ENCODE measurements at places on chromosomes 1 and 21.

GRCh38 chr1:91710261-91710660 is 175.7 kb downstream of the TGFBR3 start:
- no peak for DNase-seq

- no peak for DNase-seq
These were observed 60.1 kb downstream of the KCNAB2 start for GRCh38 chr1:6105763-6106162.

GRCh38 chr1:201748335-201748734 is 80.6 kb upstream of the IPO9 start:
- no peak for DNase-seq

DNA sequence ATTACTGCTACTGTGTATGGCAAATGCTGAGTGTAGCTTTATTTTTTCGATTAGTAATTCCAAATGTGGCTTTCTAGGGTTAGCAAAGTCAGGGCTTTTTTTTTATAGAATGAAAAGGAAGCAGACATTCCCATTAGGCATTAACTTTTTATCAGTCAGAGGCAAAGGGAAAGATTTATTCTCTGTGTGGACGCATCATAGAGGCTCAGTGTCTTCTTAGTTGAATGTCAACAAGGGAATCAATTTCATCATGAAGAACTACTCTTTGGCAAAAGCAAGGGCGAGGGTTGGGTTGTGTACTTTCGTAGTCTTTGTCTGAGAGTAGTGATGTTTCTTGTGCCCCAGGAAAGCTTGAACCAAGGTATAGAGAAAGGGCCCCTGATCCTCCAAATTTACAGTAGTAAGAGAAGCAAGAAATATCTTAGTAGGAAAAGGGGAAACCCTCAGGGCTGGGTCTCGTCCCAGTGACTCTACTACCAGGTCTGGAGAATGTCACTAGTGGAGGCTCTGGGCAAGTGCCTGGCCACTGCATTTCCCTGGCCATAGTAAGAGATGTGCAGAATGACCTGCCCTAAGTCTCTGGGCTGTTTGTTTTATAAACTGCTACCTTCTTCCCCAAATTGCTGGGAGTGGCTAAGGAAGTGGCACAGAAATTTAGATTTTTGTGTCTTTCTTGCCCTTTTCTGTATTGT is 30.0 kb upstream of the MACF1 start:
- DNase-seq: no peak

- no peak for DNase-seq
These were observed 20.3 kb downstream of the PDC start for GRCh38 chr1:186440584-186440983.

- no peak for DNase-seq
These were observed 405.7 kb downstream of the NTNG1 start for GRCh38 chr1:107546576-107546975.

GRCh38 chr1:183454377-183454776 is 17.9 kb upstream of the SMG7 start:
- DNase-seq: no peak

DNA sequence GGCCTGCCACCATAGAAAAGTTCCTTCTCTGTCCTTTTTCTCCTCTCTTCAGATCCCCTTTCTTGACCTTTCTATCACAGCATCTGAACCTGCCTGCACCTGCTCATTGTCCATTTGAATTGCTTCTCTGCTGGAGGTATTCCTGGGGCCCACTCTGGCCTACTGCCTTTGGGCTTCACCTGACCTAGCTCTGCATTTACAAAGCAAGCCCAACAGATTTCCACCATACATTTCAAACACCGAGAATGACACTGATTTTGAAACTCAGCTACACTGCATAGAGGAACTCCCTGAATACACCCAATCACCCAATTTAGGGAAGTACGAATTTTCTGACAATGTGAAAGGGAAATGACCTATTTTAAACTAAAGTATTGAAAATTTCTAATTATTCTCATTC is 284.5 kb upstream of the USP25 start:
- no peak for DNase-seq

- no peak for DNase-seq
These were observed 38.8 kb upstream of the CLCA4 start for GRCh38 chr1:86507935-86508582.

GRCh38 chr1:154536570-154536969 is 21.9 kb downstream of the UBE2Q1 start:
- no peak for DNase-seq

GRCh38 chr1:12001249-12001917 is 17.9 kb upstream of the MIIP start:
- peak; percentile 38 for DNase-seq

DNA sequence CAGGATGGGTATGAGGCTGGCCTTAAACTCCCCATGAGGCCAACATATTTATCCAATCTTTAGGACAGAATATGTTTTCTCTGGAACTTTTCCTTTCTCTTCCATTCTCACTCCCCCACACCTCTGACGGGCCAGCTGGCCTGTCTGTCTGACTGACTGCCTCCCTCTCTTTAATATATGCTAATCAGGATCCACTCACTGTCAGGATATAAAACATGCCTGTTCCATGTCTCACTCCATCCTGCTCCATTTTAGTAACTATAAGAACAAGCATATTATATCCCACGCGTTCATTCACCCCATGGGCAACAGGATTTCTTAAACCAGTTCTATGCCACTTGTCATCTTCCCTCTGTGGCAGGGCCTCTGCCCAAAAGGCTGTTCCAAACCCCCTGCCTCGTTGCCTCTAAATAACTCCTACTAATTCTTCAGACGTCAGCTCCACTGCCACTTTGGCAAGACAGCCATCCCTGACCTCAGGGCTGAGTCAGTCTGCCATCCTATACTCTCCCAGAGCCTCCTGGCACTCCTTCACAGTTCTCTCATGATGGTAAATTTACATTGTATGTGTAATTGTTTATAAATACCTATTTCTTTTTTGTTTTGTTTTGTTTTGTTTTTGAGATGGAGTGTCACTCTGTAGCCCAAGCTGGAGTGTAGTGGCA is 84.3 kb upstream of the SPATA6 start:
- DNase-seq: no peak

DNA sequence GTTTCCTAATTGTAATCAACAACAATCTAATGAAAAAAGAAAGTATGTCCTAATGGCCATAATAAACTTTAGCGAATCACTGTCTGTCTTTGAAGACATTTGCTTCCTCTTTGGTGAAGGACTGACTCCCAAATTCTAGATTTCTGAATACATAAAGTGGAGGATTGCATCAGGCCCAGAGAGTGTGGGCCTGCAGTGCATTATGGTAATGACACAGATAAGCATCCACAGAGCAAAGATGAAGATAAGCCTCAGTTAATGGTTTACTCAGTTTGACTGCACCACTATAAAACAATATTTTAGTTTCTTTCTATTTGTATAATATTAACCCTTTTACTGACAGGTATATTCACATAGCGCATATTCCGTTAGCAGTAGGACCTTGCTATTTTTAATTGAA is 365.5 kb downstream of the KCTD3 start:
- DNase-seq: no peak

- DNase-seq: no peak
These were observed 479.9 kb upstream of the PLXNA2 start for GRCh38 chr1:208724079-208724478.

GRCh38 chr1:53324728-53325297 is 3.1 kb downstream of the LRP8 start:
- DNase-seq: no peak

GRCh38 chr1:65524931-65525265 is 104.4 kb downstream of the LEPR start:
- no peak for DNase-seq

DNA sequence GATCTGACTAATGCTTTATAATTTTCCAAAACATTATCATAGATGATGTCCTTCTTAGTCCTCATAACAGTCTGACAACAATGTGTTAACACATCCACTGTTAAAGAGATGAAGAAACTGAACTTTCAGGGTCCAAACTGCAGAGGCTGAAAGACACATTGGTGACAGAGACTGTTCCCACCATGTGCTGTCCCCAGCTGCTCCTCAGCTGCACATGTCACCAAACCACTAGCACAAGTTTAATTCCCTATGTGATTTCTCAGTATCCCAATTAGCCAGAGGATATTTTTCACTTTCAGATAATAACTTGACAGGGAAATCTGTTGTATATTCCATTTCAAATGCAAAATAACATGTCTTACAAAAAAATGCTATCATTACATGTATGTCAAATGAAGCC is 24.6 kb downstream of the LAMC2 start:
- DNase-seq: no peak

- DNase-seq: no peak
These were observed 18.4 kb upstream of the CDCA8 start for GRCh38 chr1:37673920-37674319.

GRCh38 chr1:200253774-200254495 is 155.9 kb downstream of the ZNF281 start:
- DNase-seq: no peak

DNA sequence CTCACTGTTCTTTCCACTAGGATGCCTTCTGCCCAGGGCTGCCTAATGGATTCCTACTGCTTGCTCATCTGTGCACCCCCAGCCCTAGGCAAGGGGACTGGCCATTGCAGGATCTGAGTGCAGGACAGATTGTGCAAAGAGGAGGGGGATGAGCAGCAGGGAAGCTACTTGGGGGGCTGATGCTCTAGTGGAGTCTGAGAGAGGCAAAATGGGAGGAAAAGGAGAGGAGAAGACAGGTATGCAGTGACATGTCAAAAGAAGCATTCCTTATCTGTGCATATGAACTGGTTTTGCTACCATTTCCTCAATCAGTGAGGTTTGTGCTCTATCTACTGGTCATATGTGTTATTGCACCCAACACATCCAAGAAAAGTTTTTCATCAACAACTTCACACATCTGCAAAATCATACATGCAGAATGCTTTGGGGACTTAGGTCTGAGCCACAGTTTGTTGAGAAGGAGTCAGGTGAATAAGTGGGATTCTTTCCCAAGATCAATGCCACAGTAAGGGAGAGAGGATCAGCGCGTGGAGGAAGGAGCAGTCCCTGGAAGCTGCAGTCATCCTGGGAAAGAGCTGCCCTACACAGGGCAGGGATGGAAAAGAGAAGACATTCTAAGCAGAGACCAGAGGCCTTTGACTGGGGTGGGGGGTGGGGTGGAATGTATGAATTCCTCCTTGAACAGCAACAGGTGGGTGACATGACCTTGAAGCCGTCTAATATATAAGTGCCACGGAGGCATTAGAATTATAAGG is 14.4 kb downstream of the SLC5A9 start:
- no peak for DNase-seq

DNA sequence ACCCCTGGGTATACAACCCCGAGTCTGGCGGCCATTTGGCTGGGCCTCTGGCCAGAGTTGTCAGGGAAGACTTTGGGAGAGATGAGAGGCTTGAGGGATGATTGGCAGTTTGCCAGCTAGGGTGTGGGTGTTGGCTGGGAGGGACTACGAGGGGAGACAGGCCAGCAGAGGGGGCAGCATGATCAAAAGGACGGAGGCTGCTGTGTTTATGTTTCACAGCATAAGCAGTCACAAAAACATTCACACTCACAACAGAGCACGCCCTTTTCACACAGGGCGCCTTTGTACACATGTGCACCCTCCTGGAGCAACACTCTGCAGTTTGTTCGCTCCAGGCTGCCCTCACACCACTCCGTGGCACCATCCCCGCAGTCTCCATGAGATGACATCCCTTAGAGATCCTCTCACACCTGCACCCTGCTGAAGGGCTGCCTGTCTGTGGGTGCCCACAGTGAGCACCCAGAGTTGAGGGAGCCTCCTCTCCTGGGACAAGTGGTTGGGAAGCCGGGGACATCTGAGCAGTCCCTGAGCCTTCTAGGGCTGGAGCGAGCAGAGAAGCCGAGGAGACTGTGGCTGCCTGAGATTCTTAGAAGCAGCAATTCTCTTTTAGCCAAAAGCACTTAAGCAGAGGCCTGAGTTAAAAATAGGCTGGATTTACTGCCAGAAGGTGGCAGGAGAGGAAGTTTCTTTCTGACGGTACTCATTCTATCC is 15.4 kb downstream of the EFNA3 start:
- DNase-seq: no peak

DNA sequence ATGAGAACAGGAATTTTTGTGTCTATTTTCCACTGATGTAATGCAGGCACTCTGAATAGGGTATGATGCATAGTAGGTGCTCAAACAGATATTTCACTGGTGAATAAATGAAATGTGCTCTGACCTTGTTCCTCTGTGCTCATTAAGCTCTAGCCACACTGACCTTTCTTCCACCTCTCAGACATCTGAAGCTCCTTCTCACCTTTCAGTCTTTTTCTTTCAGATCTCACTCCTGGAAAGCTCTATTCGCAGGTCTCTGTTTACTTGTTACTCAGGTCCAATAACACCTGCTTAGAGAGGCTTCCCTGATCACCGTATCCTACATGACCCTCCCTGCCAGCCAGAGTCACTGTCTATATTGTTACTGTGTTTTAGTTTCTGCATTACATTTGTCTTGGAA is 59.2 kb upstream of the IVNS1ABP start:
- DNase-seq: no peak

GRCh38 chr1:32466761-32467160 is 1.9 kb downstream of the ZBTB8B start:
- no peak for DNase-seq

DNA sequence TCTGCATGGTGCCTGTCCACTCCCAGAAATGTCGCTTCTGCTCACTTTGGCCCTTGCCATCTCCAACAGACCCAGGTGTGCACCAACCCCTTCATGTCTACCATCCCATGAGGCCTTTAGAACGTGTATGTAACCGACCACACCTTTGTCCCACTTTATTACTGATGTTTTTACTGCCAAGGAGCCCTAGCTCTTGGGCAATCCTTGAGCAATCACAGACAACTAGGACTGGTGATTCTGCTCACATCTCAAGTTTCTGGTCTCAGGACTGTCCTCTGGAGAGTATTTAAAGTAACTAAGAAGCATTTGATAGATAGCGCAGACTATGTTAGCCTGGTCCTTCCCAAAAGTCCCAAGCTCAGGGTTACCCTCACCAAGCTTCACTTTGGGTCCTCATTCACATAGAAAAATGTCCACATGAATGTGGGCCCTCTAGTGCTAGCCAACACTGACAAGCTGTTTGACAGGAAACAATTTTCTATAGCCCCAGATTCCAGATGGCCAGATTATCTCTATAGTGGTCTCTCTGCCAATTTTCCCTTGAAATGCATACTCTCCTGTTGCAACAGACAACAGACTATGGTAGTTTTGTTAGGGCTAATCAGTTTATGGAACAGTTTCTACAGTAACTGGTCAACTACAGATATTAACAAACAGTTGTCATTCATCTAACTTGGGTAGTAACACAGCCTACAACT is 6.9 kb upstream of the TMEM81 start:
- DNase-seq: no peak

All from activated CD4-positive, CD25-positive, alpha-beta regulatory T cell (primary cell).